ENCODE measurements at places on chromosomes 12 and 14.

DNA sequence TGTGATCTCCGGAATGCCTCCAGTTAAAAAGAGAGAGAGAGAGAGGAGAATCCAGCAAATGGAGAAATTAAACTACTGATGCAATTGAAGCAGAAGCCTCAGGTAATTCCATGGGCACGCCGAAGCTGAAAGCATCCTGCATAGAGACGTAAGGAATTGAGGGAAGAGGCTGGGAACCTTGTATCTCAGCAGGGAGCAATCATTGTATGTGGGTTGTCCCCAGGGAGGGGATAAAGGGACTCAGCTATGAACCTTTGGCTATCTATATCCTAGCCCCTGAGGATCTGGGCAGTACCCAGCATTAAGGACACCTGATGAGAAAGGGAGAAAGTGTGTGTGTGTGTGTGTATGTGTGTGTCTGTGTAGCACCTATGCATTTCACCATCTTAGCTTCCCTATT is 95.8 kb upstream of the ATXN7L3B start:
- no peak for DNase-seq

GRCh38 chr14:59126714-59127436 is 61.6 kb upstream of the DAAM1 start:
- peak; percentile 62 for DNase-seq

- DNase-seq, result peak; percentile 74
These were observed 11.9 kb downstream of the TMEM52B start for GRCh38 chr12:10190558-10191388.

GRCh38 chr12:115212356-115212755 is 528.4 kb upstream of the TBX3 start:
- no peak for DNase-seq

DNA sequence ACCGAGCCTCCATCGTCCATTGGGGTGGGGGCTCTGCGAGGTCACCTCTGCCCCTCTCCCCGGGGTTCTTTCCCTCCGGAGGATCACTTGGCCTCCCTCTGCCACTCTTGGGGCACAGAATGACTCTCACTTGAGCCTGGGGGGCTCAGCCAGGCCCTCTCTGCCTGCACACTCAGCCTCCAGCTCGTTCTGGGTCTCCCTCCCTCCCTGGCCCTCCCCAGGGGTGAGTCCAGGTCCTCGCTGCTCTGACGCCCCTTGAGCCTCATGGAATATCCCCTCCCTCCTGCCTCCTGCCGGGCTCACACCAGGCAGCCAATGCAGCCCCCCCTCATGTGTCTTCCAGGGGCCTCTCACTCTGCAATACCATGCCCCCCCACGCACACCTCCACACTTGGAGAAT is 17.7 kb upstream of the SFSWAP start:
- no peak for DNase-seq

- DNase-seq, result no peak
These were observed 16.9 kb downstream of the PPP1R36 start for GRCh38 chr14:64566651-64567122.

DNA sequence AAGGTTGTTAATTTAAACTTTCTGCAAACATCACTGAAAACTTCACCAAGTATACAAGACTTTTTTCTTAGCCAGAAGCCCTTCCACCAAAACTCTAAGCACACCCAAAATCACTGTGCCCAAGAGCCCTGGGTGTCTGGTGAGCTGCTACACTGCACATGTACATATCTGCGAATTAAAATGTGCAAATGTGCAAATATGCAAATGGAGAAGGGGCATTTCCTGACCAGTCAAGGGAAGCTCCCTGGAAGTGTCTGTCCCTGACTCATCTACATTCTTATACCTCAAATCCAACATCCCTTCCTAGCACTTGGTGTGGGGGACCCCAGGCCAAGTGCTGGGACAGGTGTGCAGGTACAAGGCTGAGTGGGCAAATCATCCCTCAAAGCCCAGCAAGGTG is 123.7 kb downstream of the PCNX1 start:
- no peak for DNase-seq
